ENCODE measurements at places on chromosomes 11 and 22.

- no peak for DNase-seq
Measured at GRCh38 chr22:25928038-25928437, 186.1 kb downstream of the MYO18B start.

DNA sequence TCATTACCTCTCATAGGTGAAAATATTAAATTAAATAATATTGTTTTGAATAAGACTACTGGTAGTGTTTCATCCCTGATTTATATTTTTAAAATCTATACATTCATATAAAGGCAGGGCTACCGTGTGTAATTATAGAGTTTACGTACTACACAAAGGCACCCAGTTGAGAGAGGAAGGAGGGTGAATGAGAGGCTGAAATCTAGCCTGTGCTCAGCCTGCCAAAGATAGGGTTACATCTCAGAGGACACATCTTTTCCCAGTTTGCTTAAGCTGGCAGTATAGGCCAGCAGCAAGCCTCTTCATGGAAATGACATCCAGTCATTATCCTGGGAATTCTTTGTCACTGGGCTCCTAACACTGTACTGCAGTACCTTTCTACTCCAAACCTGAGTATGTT is 7.5 kb upstream of the B3GNT6 start:
- DNase-seq = no peak

GRCh38 chr11:3227568-3228444 is 4.4 kb downstream of the MRGPRE start:
- DNase-seq = no peak

GRCh38 chr11:2507212-2507901 is 62.5 kb downstream of the KCNQ1 start:
- no peak for DNase-seq
